ENCODE measurements at places on chromosomes 13 and 19.

DNA sequence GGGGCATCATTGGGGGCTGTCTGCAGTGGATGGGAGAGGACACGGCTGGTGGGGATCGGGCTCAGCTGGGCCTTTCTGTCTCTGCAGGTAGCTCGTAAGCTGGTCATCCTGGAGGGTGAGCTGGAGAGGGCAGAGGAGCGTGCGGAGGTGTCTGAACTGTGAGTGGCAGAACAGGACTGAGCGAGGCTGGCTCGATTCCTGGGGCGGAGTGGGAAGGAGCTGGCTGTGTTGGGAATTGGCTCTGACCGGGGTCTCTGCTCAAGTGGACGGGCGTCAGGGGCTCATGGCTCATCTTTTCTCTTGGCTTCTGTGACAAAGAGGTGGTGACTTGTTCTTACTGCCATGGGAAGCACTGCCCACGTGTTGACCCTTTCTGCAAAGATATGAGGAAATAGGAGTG is 11.6 kb downstream of the TPM4 start:
- no peak for DNase-seq

DNA sequence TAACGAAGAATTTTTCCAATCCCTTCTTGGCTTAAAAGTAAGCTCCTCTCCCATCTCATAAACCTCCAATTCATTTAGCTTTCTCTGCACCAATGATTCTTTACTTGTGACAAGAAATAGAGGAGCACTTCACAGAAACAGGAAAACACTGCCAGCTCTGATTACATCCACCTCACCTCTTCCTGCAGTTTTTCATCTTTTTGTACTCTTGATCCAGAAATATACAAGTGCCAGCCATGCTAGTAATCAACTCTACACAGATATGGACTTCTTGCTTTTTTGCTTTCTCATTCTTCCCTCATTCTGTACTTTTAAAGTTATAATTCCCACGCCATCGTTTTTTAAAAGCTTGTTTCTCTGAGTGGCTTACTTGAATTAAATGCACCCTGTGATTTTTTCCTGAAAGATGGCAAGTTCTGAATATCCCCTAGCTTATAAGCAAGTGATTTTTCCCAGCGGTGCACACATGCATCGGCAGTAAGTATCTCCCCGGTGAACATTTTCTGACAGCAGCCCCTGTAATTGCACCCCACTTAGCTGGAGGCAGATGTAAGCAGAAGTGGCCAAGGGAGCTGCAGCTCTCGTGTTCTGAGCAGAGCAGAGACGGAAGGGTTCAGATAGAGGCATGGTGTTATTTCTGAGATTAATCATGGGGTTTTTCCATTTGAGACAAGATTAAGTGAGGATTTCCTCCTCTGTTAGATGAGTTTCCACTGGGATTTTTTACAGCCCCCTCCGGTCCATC is 340.7 kb downstream of the SLC7A1 start:
- no peak for DNase-seq

GRCh38 chr19:46537136-46538097 is 41.8 kb upstream of the PNMA8B start:
- DNase-seq = peak; percentile 67

GRCh38 chr19:3852614-3853254 is 16.1 kb downstream of the ZFR2 start:
- DNase-seq = peak; percentile 37

- no peak for DNase-seq
These were observed 81.4 kb downstream of the RNASEH2B start for GRCh38 chr13:50990818-50991506.

DNA sequence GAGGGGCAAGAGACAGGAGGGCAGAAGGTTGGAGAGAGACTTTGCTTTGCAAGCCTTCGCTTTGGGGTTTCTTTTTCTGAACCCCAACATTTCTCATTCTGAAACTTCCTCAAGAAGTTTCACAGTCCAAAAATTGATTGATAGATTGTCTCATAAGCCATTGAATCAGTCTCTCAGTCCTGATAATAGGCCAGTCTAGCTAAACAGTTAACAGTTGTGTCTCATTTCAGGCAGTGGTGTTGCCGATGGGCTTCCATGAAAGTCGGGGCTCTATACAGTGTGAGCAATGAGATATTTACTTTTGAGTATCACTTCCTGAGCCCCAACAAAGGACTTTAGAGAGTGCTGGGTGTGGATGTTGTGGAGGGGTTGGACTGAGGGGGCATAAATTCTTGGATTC is 26.5 kb upstream of the SPRY2 start:
- DNase-seq = no peak

DNA sequence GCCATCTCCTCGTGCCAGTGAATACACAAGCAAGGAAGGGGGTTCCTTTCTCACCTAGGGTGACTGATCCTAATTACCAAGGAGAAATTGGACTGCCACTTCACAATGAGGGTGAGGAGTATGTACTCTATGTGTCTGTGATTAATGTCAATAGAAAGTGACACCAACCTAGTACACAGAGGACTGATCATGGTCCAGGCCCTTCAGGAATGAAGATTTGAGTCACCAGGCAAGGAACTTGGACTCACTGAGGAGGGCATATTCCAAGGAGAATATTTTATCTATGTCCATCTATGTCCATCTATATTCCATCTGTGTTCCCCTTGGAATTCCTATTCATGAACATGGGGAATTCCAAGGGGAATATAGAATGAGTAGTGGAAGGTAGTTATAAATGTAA is 9.2 kb upstream of the ALOX5AP start:
- no peak for DNase-seq

DNA sequence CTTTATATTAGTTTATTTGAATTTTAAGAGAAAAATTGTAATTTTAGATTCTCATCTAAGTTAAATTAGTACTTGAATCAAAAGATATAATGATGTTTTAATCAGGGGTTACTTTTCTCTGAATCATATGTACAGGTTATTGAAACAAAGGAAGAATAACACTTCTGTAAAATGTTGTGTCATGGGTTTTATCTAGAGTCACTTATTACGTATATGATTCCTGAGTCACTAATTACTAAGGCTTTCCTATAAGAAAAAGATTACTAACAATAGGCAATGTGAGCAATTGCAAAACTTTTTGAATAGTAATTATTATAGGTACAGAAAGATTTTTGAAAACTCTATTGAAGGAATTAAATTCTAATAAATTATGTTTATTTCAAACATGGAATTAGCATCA is 99.2 kb upstream of the KLF5 start:
- no peak for DNase-seq

GRCh38 chr19:4523306-4524110 is 5.2 kb upstream of the PLIN4 start:
- DNase-seq = peak; percentile 8

GRCh38 chr13:52744842-52745375 is 5.3 kb upstream of the CNMD start:
- DNase-seq = no peak

DNA sequence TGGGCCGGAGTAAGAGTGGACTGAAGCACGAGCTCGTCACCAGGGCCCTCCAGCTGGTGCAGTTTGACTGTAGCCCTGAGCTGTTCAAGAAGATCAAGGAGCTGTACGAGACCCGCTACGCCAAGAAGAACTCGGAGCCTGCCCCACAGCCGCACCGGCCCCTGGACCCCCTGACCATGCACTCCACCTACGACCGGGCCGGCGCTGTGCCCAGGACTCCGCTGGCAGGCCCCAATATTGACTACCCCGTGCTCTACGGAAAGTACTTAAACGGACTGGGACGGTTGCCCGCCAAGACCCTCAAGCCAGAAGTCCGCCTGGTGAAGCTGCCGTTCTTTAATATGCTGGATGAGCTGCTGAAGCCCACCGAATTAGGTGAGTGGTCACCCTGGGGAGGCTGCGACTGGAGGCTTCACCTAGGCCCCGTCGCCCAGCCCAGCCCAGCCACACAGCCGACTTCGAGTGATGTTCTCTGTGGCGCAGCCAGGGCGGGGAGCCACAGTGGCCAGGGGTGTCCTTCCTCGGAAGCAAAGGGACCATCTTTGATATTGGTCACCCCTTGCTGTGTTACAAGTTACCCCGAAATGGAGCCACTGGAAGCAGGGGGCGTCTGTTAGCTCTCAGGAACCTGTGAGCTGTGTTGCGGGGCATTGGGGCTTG is 5.6 kb downstream of the PIAS4 start:
- no peak for DNase-seq

Data from CD4-positive, alpha-beta T cell treated with Interleukin-15 for 4 hours (primary cell).